ENCODE measurements at places on chromosomes 7 and 10.

DNA sequence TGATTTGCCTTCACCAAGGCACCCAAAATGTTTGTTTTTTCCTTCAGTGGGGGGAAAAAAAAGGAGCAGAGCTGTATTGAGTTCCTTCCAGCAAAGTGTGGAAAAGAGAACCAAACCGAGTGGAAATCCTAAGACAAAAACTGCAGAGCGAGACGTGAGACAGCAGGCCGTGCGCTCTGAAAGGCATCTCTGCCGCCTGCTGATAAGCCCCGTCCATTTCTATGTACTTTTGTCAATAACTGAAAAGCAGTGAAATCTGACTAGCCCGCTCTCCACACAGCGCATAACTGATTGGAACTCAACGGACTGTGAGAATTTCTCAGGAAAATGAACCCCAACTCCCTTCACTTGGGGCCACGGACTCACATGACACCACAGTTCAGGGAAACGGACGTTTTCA is 83.2 kb downstream of the COBL start:
- DNase-seq: no peak

DNA sequence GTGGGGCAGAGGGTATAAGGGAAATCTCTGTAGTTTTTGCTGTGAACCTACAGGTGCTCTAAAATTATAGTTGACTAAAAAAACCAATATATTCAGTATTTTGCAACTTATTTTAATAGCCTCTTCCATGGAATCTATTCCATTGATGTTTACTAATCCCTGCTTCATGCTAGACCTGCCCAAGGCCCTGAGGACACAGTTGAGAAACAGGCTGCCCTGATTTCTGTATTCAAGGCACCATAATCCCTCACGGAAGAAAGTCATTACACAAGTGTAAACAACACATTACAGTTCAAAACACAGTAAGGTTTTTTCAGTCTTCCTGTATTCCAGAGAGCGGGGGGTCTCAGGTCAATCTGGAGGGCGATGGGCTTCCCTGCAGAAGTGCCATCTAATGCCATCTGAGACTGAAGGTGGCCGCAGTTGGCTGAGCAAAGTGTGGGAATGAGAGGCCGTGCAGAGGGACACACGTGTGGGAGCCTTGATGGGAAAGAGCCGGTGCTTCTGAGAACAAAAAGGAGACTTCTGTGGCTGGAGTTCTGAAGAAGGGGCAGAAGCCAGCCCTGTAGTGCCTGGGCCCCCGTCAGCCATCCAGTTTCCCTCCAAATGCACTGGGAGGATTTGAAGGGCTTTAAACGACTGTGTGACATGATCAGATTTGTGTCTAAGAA is 146.9 kb downstream of the PTPN20 start:
- no peak for DNase-seq

DNA sequence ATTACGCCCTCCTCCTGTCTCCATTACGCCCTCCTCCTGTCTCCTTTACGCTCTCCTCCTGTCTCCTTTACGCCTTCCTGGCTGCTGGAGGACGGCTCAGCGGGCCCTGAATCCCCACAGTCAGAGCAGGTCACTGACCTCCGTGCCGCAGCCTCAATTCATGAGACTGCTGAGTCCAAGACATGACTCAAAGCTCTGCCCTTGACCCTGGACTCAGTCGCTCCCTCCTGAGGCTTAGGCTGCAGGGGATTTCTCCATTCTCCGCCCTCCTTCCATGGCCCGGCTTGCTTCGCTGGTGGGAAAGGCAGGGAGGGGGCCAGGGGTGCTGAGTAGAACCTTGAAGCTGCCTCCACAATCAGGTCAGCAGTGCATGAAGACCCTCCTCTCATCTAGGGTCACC is 21.0 kb upstream of the FOXL3 start:
- no peak for DNase-seq

DNA sequence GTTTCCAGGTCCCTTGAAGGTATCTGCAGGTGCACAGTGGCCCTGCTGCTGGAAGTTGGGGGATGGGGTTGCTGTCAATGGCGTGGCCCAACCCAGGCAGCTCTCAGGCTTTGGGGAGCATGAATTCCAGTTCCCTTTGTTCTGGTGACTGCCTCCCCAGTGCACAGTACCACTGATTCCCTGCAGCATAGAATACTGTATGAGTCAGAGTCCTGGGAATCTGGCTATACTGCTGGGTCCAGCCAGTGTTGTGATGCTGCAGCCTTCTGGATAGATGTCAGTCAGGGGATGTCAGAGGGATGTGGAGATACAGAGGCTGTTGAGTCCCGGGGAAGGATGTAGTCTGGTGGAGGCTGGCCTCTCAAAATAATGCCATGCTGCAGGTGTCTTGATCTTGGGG is 99.3 kb downstream of the LANCL2 start:
- no peak for DNase-seq

DNA sequence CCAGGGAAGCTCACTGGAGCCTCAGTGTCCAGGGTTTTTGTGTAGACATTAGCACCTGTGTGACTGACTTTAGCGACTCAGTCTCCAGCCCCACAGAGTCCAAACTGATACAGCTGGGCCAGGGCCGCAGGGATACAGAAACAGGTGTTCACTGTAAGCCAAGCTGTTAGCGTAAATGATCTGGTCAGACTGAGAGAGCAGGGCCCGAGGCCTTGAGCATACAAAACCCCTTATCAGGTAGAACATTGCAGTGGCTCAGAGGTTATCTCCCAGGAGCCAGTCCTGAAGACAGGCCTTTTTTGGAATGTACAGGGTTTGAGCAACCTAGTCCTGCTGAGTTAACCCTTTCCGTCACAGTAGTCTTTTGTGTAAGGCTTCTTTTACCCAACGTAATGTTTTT is 25.0 kb downstream of the LHPP start:
- DNase-seq: no peak

- no peak for DNase-seq
Measured at GRCh38 chr7:81138870-81139269, 220.0 kb upstream of the SEMA3C start.

GRCh38 chr10:124697837-124698544 is 46.2 kb downstream of the FAM53B start:
- DNase-seq: peak; percentile 49

GRCh38 chr7:103432712-103433111 is 13.3 kb downstream of the SLC26A5 start:
- DNase-seq: no peak

DNA sequence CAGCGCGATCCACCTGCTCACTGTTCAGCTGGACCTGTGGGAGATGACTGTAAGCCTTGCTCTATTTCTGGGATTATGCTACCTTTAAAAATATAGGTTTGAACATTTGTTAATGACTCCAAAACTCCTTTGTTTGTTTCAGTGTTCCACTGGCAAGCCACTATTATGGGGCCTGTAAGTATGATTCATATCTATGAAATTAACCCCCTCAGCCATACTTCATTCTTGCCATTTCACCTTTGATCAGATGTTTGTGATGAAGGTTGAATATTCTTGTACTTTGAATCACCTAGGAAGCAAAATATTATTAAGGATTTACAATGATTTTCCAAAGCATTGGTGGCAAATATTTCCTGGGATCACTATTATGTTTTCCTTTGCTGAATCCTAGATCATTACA is 23.9 kb upstream of the TFAM start:
- no peak for DNase-seq

GRCh38 chr7:85897967-85898366 is 711.1 kb upstream of the SEMA3D start:
- DNase-seq: no peak

- DNase-seq: no peak
Measured at GRCh38 chr10:86944471-86944870, 12.9 kb downstream of the MMRN2 start.

- DNase-seq: no peak
Measured at GRCh38 chr7:153509768-153510167, 542.4 kb upstream of the DPP6 start.

DNA sequence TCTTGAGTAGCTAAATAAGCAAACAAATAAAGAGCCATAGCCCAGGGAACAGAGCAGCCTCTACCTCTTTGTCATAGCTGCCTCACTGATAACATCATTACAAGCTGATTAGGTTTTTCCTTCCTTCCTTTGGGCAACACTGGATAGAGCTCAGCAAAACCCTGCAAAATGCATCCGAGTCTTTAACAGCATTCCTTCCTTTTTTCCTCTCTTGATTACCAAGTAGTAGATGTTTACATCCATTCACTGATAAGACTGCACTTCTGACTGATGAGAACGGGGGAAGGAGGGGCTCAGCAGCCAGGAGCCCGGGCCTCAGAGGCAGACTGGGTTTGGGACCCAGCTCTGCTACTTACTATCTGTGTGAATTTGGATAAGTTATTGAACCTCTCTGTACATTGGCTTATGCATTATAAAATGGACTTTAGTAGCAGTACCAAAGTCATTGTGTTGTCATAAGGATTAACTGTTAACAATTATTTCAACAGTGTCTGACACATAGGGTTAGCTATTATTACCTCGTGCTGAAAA is 214.2 kb downstream of the ANK3 start:
- DNase-seq: no peak

DNA sequence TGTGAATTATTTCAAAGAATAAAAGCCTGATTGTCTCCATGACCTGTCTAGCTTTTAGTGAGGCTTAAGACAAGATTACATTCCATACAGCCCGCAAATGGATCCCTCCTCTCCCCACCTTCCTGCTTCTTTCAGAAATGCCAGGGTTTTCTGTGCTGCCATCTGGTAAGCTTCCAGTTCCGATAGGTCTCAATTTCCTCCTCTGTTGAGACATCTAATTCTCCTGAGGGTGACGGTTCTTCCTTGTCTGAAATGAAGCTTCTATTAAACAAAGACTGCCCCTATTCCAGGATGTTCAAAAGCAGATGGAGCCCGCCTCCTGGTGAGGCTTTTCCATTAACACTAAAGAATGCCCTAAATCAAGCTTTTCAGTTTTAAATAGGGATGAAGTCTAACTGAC is 295.6 kb downstream of the PTPRN2 start:
- DNase-seq: no peak

- no peak for DNase-seq
Measured at GRCh38 chr10:31179091-31179680, 139.8 kb upstream of the ZEB1 start.

DNA sequence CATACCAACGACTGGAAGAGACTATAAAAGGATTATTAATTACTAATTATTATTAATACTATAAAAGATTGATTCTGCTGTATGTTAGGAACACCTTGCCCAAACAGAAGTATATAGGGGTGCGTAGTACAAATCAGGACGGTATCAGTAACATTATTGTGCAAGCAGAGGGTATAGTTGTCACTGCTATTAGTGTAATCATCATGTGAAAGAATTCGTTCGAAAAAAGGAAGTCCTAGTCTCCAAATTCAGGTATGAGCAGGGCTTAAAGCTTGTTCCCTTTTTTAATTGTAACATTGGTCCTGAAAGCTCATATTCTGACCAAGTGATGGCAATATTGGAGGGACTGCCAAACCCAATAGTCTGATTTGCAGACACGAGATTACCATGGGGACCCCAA is 81.8 kb downstream of the THSD7A start:
- no peak for DNase-seq

DNA sequence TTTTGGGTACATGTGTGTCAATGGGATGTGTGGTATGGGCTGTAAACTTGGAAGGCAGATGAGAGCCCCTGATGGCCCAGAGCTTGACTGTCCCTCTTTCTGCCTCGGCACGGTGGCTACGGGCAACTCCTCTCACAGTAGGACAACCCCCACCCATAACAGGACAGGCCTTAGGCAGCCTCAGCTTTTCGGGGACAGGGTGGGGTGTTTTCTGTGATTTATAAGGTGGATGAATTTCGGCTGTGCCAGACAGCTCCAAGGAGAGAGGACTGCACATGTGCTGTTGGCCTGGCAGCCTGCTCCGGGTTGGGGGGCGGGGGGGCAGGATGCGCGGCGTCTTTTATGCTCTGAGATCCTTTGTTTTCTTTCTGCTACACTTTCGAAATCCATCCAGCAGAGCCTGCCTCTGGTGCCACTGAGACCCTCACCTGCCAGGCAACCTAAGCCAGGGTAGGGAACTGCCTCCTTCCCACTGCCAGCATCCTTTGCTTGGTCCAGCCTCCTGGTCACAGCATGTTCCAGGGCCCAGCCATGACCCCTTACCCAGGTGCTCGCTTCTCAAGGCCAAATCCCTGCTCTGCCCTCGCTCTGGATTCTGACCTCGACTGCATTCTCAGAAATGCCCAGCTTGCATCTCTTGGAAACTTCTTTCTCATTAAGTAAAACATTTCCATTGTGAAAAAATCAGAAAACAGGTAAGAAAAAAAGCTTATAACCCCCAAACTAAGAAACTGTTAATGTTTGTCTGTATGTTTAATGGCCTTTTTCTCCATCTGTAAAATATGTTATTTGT is 15.4 kb upstream of the BTBD16 start:
- DNase-seq: no peak

DNA sequence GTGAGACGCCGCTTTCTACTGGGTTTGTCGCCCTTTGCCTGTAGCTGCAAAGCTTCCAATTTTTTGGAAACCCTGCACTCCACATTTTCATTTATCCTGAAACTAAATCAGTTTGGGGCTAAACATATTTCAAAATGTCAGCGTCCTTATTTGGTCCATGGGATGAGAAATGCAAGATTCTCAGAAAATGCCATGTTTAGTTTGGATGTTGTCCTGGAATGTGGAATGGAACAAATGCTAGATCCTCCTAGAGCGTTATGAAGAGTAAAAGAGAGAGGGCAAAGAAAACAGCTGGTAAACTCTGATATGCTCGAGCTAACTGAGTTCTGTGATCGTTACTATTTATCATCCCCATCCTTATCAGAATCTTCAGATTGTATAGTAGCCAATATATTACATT is 236.9 kb downstream of the KLF6 start:
- no peak for DNase-seq

DNA sequence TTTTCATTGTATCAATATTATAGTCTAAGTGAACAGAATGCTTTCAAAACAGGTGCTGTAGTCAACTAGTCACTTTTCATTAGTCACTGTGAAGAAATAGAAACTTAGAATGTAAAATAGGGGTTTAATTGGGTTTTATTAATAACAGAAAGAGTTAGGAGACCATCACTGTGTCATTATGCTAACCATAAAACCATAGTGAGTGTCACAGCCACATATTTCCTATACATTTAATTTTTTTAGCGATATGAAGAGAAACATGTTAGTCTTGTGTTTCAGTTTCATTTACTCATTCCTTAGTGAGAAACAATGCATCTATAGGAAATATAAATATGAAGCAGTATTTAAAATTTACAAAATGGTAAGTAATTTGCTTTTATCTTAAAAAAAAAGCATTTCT is 22.2 kb downstream of the SPAG6 start:
- no peak for DNase-seq

DNA sequence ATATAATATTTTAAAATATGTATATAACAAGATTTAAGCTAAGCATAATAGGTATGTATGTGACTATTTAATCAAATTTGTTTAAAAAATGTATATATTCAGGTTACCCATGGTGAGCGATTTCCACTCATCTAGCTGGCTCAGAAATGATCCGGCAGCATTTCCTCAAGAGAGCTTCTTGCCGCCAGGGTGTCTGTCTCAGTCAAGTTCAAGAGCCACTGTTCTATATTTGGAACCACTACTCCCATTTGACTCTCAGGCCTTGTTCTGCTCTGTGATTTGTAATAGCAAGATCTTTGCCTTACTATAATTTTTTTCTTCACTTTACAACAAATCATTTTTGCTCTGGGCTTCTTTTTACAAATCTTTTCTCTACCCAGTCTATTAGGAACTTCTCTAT is 48.7 kb upstream of the CNTNAP2 start:
- no peak for DNase-seq
